ENCODE measurements at places on chromosomes 7 and 10.
A peak's percentile ranks its signal among the peaks of the same experiment; 100 is the strongest.

DNA sequence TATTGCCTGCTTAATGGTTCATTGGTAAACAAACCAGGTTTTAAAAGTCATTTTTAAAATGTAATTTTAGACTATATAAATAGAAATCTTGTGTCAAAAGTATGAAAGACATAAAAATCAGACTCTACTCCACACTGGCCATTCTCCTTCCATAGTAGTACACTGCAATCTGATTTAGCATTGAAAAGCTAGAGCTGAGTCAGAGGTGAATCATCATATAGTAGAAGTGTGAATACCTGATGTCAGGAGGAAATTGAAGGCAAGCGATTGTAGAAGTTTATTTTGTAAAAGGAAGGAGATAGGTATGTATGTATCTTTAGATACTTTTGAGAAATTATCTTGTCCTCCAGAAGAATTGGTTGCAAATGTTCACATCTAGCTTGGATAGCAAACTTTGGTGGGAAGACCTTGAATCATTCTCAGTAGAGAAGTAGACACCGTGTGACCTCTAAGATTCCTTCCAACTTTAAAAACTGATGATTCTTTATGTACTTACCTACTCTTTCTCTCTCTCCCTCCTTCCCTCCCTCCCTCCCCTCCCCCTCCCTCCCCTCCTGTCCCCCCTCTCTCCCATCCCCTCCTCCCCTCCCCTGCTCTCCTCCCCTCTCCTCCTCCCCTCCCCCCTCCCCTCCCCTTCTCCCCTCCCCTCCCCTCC lies 88.1 kb downstream of the BTAF1 start:
- DNase-seq, result no peak

GRCh38 chr10:34681933-34682332 lies 133.2 kb downstream of the PARD3 start:
- no peak for DNase-seq

- no peak for DNase-seq
Measured at GRCh38 chr7:81206217-81206616, 287.4 kb upstream of the SEMA3C start.

DNA sequence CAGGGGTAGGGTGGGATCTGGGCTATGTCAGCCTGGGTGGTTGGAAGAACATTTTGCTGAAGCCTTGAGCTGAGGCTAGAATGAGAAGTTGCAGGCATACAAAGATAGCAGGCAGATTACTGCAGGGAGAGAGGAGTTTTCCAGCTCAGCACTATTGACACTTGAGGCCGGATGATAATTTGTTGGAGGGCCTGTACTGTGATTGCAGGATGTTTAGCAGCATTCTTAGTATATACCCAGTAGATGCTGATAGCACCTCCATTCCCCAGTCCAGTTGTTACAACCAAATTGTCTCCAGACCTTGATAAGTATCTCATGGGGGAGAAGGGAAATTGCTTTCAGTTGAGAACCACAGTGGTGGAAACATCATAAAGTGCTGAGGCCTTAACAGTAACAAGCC lies 158.6 kb upstream of the CHRM2 start:
- no peak for DNase-seq

GRCh38 chr10:18099415-18099814 lies 40.8 kb upstream of the CACNB2 start:
- DNase-seq, result no peak

DNA sequence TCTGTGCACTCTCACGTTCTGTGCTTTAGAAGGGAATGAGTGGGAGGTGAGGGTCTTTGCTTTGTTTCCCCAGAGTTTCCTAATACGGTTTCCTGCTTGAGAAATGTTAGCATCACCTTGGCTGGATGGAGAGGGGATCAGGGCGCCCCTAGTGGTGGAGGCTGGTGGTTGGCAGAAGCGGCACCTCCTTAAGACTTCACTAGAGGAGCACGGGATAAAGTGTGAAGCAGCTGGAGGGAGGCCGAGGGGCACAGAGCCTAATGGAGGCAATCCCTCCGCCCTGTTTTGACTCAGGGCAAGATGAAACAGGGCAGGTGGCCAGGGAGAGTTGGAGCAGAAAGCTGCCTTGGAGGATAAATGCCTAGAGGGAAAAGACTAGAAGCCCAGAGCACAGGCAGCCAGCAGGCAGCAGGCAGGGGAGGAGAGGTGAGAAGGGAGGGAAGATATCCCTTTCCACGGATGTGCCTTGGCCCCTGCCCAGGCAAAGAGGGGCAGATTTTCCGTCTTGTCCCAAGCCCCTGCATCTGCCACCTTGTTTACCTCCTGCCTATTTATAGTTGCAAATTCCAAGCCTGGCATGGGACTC lies 56.0 kb upstream of the BTRC start:
- peak; percentile 54 for DNase-seq

GRCh38 chr7:69844264-69844868 lies 246.1 kb downstream of the AUTS2 start:
- DNase-seq, result no peak

DNA sequence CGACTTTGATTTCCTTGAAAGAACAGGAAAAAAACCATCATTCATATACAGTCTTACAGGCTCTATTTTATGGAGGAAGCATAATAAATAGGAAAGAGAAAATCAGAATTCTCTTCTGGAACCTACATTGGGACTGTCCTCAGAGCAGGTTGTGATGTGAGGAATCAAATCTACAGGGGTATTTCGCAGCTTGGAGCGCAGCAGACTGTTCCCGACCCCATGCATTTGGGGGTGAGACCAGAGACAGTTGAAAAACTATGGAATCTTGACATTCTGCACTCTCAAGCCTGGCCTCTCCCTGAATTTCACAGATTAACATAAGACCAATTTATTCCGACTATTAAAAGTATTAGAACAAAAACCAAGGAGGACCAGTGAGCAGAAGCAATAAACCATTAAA lies 93.3 kb upstream of the PRSS58 start:
- no peak for DNase-seq

DNA sequence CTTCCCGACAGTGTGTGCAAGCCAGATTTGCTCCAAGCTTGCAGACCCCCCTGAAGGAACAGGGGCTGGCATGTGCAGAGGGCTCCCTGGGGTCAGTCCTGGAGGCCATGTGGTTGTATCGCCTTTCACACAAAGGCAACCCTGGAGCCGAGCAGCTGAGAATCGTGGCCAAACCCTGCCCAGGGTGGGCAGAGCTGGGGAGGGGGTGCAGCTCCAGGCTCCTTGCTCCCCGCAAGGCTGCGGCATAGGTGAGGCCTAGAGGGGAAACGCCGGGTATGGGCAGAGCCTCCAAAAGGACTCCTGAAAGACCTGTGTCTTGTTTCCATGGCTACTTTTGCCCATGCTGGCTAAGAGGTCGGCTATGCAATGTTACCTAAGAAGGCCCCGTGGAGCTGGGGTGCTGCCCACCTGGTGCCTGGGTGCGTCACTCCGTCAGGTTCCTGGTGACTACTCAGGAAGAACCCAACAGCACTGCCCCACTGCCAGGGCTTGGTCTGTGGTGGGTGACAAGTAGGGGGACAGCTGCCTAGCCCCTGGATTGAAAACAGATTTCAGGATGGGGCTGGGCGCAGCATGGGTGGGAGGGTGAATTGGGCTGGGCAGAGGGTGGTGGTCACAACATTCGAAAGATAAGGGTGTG lies 171.0 kb upstream of the SHH start:
- DNase-seq, result no peak

DNA sequence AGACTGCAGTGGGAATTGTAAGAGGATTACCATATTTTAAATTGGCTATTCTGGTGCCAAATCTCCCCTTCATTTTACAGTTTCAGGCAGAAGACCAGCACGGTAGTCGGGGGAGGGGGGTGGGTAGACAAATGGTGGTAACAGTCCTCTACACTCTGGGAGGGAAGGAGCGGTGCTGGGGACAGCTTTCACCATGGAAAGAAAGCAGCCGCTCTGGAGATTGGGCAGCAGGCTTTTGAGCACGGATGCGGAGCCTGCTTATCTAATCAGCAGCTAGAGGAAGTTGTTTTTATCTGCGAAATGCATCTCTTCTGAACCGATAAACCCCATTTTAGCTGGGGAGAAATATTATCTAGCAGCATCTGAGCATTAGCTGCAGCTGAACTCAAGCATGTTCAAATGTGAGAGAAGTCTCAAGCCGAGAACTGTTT lies 28.7 kb downstream of the IKZF1 start:
- no peak for DNase-seq

- no peak for DNase-seq
Measured at GRCh38 chr10:650441-650851, 39.0 kb downstream of the DIP2C start.

- no peak for DNase-seq
Measured at GRCh38 chr7:16491148-16491547, 25.6 kb upstream of the SOSTDC1 start.

GRCh38 chr7:492714-493065 lies 27.0 kb downstream of the PDGFA start:
- DNase-seq, result no peak

- no peak for DNase-seq
Measured at GRCh38 chr10:35928748-35929147, 286.7 kb upstream of the FZD8 start.

DNA sequence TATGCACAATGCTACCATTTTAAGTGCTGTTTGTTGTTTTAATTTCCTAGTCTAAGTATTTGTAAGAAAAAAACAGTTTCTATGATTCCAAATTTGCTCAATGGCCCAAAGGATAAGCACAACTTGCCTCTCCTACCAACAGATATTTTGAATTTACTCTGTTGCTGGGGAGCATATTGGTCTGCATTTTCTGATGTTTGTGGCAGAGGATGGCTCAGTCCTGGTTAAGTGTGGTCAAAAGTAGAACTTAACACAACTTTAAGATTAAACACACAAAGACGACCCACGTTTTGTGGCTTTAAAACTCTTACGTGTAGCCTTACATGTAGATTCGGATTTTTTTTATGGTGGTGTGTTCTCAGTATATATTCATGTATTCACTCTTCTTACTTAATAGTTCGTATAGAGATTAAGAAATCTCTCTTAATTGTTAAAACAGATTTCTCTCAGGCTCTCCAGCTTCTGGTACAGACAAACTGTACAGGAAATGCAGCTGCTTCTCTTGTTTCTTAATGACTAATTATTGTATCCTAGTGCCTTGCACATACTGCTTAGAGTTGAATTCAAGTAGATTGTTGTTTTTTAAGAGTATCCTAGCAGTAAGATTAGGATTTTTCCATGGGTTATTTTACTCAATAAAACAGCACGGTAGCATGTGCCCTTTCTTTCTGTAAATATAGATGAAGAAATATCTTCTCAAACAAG lies 86.2 kb downstream of the GPR85 start:
- no peak for DNase-seq

DNA sequence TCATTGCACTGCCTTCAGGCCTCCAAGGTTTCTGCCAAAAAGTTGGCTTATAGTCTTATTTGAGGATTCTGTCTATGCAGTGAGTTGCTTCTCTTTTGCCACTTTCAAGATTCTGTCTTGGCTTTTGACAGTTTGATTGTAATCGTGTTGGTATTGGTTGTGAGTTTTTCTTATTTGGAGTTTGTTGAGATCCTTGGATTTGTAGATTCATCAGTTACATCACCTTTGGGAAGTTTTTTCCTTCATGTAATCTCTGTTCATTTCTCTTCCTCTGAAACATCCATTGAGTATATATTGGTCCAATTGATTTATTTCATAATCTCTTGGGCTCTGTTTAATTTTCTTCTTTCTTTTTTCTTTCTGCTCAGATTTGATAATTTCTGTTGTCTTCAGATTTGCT lies 59.8 kb downstream of the SEPTIN7 start:
- no peak for DNase-seq

DNA sequence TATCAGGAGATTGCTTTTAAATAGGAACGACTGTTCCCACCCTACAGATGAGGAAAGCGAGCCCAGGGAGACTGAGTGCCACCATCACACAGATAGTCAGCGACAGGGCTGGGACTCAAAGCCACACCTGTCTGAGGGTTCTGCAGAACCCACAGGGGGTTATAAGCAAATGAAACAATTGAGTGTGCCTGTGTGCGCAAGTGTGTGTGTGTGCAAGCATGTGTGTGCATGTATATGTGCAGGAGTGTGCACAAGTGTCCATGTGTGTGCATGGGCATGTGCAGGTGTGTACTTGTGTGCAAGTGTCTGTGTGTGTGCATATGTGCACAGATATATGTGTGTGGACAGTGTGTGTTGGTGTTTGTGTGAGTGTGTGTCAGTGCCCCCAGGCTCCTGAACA lies 280.2 kb downstream of the GRID1 start:
- DNase-seq, result no peak

DNA sequence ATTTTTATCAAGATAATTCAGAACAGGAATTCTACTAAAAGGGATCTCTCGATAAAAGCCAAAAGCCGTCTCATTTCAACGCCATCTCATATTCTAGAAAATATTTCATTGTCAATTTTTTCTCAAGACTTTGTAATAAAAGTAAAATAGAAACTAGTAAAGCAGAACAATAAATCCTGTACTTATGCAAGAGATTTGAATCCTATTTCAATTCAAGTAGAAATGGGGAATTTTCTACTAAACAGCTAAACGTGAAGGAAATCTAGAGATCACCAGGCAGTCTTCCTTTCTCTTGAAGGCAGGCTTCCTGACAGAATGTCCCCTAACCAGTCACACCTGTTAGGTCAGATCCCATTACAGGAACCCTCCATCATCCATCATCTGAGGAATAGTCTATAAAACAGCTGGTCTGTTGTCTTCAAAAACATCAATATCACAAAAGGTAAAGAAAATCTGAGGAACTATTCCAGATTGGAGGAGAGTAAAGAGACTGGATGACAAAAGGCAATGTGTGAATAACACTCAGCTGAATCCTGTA lies 23.7 kb downstream of the USP6NL start:
- DNase-seq, result no peak

DNA sequence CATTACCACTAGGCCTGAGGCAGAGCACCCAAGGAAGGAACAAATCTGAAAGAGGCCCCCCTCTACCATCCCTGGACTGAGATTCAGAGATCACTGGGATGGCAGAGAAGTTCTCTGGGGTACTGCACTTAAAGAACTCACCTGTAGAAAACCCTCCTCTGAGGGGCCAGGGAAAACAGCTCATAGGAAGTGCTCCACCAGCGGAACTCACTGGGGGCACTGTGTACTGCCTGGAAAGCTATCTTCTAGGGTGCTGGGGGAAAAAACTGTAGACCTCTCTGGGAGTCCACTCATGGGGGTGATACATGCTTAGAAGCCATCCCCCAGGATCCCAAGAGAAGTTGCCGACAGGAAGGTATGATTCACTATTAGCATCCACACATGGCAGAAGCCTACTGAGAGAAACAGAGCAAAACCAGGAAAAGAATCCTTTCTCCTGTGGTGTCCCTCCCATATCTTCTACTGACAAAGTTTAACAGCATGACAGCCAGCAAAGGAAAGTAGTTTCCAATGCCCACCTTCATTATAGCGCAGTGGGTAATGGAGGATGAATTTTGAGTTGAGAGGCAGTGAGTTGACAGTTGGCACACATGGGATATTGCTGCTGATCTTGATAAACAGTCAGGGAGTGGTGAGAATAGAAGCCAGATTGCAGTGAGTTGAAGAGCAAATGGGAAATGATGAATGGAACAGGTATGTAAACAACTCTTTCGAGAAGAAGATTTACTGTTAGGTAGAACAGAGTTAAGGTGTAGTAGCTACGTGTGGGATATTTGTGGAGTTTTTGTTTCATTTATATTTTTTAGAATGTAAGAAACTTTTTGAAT lies 20.9 kb downstream of the ANKIB1 start:
- DNase-seq, result no peak

Measured in effector memory CD4-positive, alpha-beta T cell (primary cell).